ENCODE measurements at places on chromosomes 7 and 10. TPM values are rescaled to one million over a fixed set of nuclear protein-coding genes. Genes with fewer than 3 reads are reported as not detected.
A peak's percentile ranks its signal among the peaks of the same experiment; 100 is the strongest.

DNA sequence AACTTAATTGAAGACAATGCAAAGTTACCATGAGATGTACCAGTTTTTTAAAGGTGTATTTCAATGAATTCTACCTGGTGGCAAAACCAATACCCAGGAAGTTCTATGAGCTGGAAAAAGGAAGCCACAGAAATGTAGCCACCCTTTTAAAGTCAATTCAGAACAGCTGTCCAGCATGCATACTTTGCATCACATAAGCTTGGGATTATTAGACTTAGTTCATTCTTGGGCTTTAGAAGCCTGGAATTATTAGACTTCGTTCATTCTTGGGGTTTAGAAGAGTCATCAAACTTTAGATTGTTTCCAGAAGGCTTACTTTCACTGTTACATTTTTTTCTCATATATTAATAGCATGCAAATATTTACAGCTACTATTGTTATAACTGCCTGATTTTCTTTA, 20.9 kb downstream of the SLC25A13 start:
- no peak overlapping the region for H3K4me3 ChIP-seq
- no peak overlapping the region for H3K27ac ChIP-seq
- no peak for DNase-seq
- H3K36me3 ChIP-seq: no peaks in the 10 kb centered on the region
- H3K4me1 ChIP-seq: peaks cover 26% of the 10 kb centered on the region

DNA sequence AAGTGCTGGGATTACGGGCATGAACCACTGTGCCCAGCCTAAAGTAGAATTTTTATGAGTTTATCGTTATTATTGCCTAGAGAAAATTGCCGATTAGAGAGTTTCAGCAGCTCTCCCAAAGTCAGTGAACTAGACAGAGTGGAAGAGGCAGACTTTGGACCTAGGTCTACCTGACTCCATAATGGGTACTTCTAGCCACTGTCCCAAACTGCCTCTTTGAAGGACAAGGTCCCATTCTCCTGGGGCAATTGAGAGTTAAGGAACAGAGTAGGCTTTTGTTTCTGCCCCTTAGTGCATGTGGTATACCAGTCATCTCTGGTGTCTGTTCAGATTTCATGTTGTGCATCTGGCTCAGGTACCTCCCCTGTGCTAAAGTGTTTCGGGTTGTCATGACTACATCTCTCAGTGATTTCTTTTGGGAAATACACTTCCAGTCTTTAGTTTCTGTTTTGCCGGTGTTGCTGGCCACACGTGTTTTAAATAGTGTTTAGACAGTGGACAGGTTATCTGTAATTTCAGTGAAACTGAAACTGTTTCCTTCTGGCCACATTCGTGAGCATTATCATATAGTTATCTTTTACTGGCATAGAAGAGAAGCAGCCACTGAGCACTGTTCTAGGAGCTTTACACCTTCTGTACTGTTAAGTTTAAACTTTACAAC, 4.7 kb downstream of the TMEM236 start:
- no peak overlapping the region for H3K4me3 ChIP-seq
- peak; percentile 7 for DNase-seq
- H3K27me3 ChIP-seq: no peaks in the 10 kb centered on the region
- no peaks in the 10 kb centered on the region for H3K36me3 ChIP-seq
- H3K4me1 ChIP-seq: no peaks in the 10 kb centered on the region

- H3K27me3 ChIP-seq: no peaks in the 10 kb centered on the region
- H3K36me3 ChIP-seq: no peaks in the 10 kb centered on the region
- no peak for DNase-seq
- no peak overlapping the region for H3K4me3 ChIP-seq
- H3K27ac ChIP-seq: peak overlapping the region; percentile 61
Measured at GRCh38 chr10:125152450-125153368, 7.7 kb downstream of the CTBP2 start.

DNA sequence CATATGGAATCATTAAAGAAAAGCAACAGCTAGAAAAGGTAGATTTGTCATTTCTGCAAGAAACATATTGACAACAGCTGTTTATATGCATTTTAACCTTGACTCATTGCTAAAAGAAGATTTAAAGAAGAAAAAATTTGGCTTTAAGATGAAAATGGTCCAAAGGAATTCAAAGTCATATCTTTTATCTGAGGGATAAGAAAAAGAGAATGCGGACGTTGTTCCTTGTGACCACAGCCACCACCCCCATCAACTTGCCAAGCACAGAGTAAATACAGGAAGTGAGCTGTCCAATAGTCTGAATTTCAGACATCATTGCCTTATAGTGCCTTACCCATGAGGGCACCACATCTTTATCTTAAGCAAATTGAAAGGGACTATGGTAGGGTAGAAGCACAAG, 7.3 kb upstream of the CRPPA start:
- DNase-seq: no peak
- no peaks in the 10 kb centered on the region for H3K4me1 ChIP-seq
- H3K4me3 ChIP-seq: no peak overlapping the region

Gene CHST3
- 21.3 TPM for total RNA-seq

- H3K4me1 ChIP-seq: no peaks in the 10 kb centered on the region
- no peak overlapping the region for H3K27ac ChIP-seq
- no peak overlapping the region for H3K4me3 ChIP-seq
- no peak for DNase-seq
Measured at GRCh38 chr10:7123774-7124173, 287.1 kb downstream of the SFMBT2 start.

DNA sequence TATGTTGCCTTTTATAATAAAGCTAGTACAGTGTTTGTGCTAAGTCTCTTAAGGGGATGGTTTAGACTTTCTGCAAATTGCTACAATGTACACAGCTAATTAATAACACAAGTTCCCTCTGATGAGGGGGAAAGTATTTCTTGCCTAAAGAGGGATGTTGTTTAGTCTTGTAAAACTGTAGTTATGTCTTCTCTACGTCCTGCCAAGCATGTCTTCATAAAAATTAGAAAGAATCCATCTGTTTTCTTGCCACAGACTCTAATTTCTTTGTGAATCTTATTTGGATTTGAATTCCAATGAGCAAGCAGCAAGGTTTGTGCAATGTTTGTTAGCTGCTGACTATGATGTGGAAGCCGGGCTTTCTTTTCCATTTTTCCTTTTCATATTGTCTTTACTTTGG, 28.2 kb downstream of the ADARB2 start:
- no peaks in the 10 kb centered on the region for H3K36me3 ChIP-seq
- H3K27ac ChIP-seq: no peak overlapping the region
- H3K27me3 ChIP-seq: no peaks in the 10 kb centered on the region
- H3K4me1 ChIP-seq: no peaks in the 10 kb centered on the region
- H3K4me3 ChIP-seq: no peak overlapping the region

DNA sequence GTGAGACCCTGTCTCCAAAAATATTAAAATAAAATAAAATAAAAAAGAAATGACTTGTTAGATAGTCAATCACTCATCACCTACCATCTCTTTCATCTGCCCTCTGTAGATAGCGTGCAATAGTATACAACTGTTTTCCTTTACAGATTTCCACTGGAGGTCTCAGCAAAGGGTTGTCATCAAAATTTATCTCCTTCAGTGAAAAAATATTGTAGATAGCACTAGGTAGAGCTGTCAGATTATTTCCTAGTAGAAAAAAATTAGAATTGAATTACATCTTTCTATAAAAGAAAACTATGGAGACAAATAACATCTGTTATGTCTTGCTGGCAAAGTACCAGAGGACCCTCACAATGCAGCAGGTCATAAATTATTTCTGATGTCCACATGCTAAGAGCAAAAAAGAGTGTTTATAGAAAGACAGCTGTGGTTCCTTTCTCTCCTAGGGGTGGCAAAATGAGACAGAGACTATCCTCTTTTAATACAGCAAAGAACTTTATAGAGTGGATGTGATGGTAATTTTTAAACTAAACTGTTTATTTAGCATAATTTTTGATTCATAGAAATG, 16.3 kb upstream of the CYP51A1 start:
- no peaks in the 10 kb centered on the region for H3K27me3 ChIP-seq
- no peaks in the 10 kb centered on the region for H3K36me3 ChIP-seq
- no peak overlapping the region for H3K4me3 ChIP-seq
- no peak overlapping the region for H3K27ac ChIP-seq
- no peaks in the 10 kb centered on the region for H3K4me1 ChIP-seq

- H3K4me1 ChIP-seq: no peaks in the 10 kb centered on the region
- no peaks in the 10 kb centered on the region for H3K27me3 ChIP-seq
- no peak for DNase-seq
Measured at GRCh38 chr7:142866361-142867096, 11.7 kb downstream of the EPHB6 start.

DNA sequence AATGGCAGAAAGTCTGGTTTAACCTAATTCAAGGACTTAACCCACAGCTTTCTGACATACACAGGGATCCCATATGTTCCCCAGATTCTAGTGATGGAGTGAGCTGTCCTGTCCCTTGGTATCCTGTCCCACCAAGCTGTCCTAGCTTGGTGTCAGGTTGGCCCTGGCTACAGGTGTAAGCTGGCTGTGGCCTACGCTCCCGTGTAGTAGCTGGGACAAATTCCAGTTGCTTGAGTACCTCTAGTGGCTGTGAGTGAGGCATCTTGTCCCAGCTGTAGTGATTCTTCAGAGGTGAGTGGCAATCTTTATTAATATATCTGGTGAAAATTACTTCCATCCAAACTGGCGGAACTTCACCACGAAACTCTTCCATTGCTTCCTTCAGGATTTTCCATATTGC, 105.2 kb upstream of the FAM171A1 start:
- no peak overlapping the region for H3K27ac ChIP-seq
- H3K4me1 ChIP-seq: no peaks in the 10 kb centered on the region
- DNase-seq: no peak
- no peaks in the 10 kb centered on the region for H3K36me3 ChIP-seq
- H3K4me3 ChIP-seq: no peak overlapping the region

GRCh38 chr7:5692112-5692844, 89.2 kb downstream of the RNF216 start:
- H3K27ac ChIP-seq: peak overlapping the region; percentile 87
- peak overlapping the region; percentile 37 for H3K4me3 ChIP-seq
- H3K4me1 ChIP-seq: no peaks in the 10 kb centered on the region
- DNase-seq: peak; percentile 96
- H3K36me3 ChIP-seq: peaks cover 4% of the 10 kb centered on the region

DNA sequence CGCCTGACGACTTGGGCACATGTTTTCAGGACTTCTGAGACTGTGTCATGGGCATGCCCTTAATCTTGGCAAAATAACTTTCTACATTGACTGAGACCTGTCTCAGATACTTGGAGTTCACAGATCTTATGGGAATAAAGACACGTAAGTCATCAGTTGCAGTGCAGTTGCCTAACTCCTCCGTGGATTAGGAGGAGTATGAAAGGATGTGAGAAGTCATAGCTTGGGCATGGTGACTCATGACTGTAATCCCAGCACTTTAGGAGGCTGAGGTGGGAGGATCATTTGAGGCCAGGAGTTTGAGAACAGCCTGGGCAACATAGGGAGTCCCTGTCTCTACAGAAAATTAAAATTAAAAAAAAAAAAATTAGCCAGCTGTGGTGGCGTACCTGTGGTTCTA, 49.6 kb downstream of the EXOC6 start:
- no peaks in the 10 kb centered on the region for H3K4me1 ChIP-seq
- DNase-seq: no peak
- no peak overlapping the region for H3K4me3 ChIP-seq
- no peaks in the 10 kb centered on the region for H3K27me3 ChIP-seq
- H3K27ac ChIP-seq: no peak overlapping the region

DNA sequence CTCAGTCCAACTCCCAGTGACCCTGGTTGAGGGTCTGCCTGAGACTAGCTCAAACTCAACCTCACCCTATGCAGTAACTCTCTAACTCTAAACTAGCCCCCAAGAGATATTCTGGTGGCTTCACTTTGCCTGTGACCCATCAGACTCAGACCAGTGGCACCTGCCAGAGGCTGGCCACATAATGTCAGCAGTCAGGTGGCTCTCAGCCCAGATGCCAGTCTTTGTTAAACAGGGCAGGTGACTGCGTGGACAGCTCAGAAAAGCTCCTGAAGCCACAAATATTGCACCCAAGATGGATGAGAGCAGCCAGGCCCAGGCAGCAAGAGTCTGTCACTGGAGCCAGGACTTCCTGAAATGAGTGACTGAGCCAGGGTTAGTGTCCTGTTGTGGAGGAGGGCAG, 129.7 kb upstream of the TCF7L2 start:
- H3K4me1 ChIP-seq: no peaks in the 10 kb centered on the region
- no peaks in the 10 kb centered on the region for H3K27me3 ChIP-seq
- no peaks in the 10 kb centered on the region for H3K36me3 ChIP-seq
- DNase-seq: no peak
- H3K27ac ChIP-seq: no peak overlapping the region

DNA sequence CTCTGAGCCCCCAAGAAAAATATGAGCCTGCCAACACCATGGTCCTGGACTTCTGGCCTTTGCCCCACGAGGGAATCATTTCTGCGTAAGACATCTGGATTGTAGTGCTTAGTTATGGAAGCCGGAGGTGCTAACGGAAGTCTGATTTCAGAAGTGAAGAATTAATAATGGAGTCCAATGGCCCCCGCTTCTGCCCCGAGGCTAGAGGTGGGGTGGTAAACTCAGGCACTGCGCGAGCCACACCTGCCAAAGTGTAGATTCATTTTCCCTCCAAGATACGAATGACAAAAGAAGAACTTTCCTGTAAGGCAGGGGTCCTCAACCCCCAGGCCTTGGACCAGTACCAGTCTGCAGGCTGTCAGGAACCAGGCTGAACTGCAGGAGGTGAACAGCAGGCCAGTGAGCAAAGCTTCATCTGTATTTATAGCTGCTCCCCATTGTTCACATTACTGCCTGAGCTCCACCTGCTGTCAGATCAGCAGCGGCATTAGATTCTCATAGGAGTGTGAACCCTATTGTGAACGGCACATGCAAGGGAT, 22.3 kb downstream of the CNPY1 start:
- no peak overlapping the region for H3K4me3 ChIP-seq
- peak; percentile 13 for DNase-seq
- H3K36me3 ChIP-seq: no peaks in the 10 kb centered on the region
- H3K27me3 ChIP-seq: no peaks in the 10 kb centered on the region
- H3K4me1 ChIP-seq: no peaks in the 10 kb centered on the region

DNA sequence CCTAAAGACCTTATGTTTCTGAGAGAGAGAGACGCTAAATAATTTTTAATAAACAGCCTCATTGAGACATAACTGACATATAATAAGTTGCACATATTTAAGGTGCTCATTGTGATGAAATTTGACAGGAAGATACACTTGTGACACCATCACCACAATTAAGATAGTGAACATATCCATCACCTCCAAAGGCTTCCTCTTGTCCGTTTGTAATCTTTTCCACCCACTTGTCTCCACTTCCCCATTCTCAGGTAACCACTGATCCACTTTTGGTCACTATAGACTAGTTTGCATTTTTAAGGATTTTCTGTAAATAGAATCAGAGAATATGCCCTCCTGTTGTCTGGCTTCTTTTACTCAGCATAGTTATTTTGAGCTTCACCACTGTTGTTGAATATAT, 195.1 kb upstream of the WDR11 start:
- DNase-seq: no peak
- no peaks in the 10 kb centered on the region for H3K27me3 ChIP-seq
- H3K4me3 ChIP-seq: no peak overlapping the region
- H3K27ac ChIP-seq: no peak overlapping the region
- no peaks in the 10 kb centered on the region for H3K4me1 ChIP-seq

Gene ADARB2
- 0.33 TPM for total RNA-seq
